Peyer's patch (tissue), 4 donors: ENCODE measurements at places on chromosomes 5 and 9. TPM values are rescaled to one million over a fixed set of nuclear protein-coding genes. Genes with fewer than 3 reads are reported as not detected.

GRCh38 chr5:171410181-171410580, 9.3 kb upstream of the FGF18 start:
- no peaks in the 10 kb centered on the region for H3K36me3 ChIP-seq
- DNase-seq = no peak
- no peak overlapping the region for H3K4me3 ChIP-seq
- no peak overlapping the region for H3K27ac ChIP-seq

DNA sequence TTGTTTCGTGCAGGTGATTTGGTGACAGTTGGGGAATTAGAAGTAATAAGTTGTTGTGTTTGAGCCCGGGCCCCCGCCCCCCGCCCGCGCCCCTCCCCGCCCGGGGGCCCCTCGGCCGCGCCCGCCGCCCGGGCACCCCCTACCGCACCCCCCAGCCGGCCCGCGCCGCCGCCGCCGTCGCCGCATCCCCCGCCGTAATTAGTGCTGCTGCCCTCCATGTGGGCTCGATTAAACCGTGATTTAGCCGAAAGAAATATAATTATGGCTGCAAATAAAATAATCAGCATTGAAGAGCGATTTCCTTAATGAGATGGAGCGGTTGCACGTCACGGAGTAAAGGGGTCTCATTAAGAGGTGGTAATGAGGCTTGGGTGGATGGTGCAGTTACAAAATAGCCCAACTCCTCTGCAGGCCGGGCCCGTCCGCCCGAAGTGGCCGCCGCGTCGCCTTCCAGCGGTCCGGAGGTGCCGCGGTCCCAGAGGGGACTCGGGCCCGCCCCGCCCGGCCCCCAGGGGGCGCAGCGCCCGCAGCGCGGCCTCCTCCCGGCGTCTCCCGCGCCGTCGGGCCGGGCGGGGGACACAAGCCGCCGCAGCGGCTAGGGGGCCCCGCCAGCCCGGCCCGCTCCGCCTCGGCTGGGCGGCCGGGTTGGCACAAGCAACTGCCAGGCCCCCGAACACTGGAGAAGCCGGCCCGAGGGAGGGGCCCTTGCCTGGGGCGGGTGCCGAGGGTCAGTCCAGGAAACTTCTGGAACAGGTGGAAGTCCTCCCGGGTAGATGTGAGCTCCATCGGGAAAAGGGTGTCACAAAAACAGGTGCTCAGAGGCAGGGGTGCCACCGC, 6.9 kb upstream of the OTP start:
- H3K4me3 ChIP-seq = no peak overlapping the region
- no peak overlapping the region for H3K27ac ChIP-seq
- DNase-seq = peak; percentile 59
- H3K4me1 ChIP-seq = no peaks in the 10 kb centered on the region
- H3K27me3 ChIP-seq = peaks cover 49% of the 10 kb centered on the region

GRCh38 chr9:36163786-36164170, 5.4 kb upstream of the CCIN start:
- H3K4me1 ChIP-seq = no peaks in the 10 kb centered on the region
- no peaks in the 10 kb centered on the region for H3K27me3 ChIP-seq
- no peak overlapping the region for H3K4me3 ChIP-seq
- peak overlapping the region; percentile 3 for H3K27ac ChIP-seq

DNA sequence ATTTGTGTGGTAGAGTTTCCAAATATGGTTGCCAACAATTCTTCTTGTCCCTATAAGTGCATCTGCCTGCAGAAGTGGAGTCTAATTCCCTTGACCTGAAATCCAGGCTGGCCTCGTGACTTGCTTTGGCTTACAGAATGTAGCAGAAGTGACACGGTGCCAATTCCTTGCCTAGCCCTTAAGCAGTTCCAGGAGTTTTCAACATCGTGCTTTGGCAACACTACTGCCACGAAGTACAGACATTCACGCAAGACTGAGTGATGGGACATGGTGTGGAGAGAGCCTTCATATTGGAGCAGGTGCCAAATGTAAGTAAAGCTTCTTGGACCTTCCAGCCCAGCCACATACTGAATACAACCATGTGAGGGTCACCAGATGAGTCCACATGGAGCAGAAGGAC, 92.9 kb upstream of the NEK6 start:
- H3K4me1 ChIP-seq = no peaks in the 10 kb centered on the region
- no peak overlapping the region for H3K27ac ChIP-seq
- H3K4me3 ChIP-seq = no peak overlapping the region
- no peaks in the 10 kb centered on the region for H3K27me3 ChIP-seq
- DNase-seq = no peak

The NFIB gene
- total RNA-seq = 156 TPM

DNA sequence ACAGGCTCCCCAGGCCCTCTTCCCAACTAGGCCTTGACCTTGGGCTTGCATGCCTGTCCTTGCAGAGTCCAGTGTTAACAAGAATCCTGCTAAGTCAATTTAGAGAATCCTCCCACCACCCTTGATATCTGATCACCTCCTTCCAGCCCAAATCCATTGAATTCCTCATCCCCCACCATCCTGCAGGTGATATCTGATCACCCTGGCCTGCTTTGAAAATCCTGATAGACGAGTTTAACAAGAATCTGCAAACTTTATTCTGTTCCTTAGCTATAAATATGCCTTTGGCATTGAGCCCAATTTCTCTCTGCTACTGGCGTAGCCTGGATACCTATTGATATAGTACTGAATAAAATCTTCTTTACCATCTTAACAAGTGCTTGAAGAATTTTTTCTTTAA, 125.5 kb downstream of the DIRAS2 start:
- H3K4me3 ChIP-seq = no peak overlapping the region
- no peaks in the 10 kb centered on the region for H3K36me3 ChIP-seq
- DNase-seq = no peak
- H3K27me3 ChIP-seq = no peaks in the 10 kb centered on the region
- no peaks in the 10 kb centered on the region for H3K4me1 ChIP-seq
- H3K27ac ChIP-seq = no peak overlapping the region

The NME5 gene
- not detected for total RNA-seq

GRCh38 chr5:135667673-135668072, 88.9 kb upstream of the CXCL14 start:
- no peak overlapping the region for H3K4me3 ChIP-seq
- no peaks in the 10 kb centered on the region for H3K36me3 ChIP-seq
- H3K4me1 ChIP-seq = no peaks in the 10 kb centered on the region

GRCh38 chr5:100595152-100595811, 60.1 kb downstream of the FAM174A start:
- H3K27ac ChIP-seq = no peak overlapping the region
- no peaks in the 10 kb centered on the region for H3K27me3 ChIP-seq
- DNase-seq = no peak
- H3K4me1 ChIP-seq = no peaks in the 10 kb centered on the region
- no peaks in the 10 kb centered on the region for H3K36me3 ChIP-seq
- no peak overlapping the region for H3K4me3 ChIP-seq

DNA sequence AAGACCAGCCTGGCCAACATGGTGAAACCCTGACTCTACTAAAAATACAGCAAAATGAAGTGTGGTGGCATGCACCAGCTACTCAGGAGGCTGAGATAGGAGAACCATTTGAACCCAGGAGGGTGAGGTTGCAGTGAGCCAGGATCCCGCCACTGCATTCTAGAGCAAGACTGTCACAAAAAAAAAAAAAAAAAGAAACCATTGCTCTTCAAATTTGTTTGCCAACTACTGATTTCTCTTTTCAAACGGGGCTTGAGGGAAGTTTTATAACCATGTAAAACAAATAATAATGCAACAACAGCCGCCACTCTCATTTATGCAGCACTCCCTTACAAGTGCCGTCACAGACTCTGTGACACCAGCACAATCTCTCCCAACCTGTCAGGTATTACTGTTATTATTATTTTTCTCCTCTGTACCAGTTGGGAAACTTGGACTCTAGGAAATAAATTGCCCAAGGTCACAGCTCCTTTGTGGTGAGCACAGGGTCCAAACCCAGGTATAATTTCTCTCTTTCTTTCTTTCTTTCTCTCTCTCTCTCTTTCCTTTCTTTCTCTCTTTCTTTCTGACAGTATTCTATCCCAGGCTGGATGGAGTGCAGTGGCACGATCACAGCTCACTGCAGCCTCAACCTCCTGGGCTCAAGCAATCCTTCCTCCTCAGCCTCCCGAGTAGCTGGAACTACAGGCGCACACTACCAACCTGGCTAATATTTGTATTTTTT, 25.4 kb downstream of the SERINC5 start:
- H3K27me3 ChIP-seq = no peaks in the 10 kb centered on the region
- no peaks in the 10 kb centered on the region for H3K36me3 ChIP-seq
- H3K4me1 ChIP-seq = peaks cover 11% of the 10 kb centered on the region

- H3K36me3 ChIP-seq = no peaks in the 10 kb centered on the region
- no peak for DNase-seq
- no peak overlapping the region for H3K4me3 ChIP-seq
- no peak overlapping the region for H3K27ac ChIP-seq
- H3K27me3 ChIP-seq = no peaks in the 10 kb centered on the region
Measured at GRCh38 chr5:58505502-58505901, 14.3 kb downstream of the GAPT start.

DNA sequence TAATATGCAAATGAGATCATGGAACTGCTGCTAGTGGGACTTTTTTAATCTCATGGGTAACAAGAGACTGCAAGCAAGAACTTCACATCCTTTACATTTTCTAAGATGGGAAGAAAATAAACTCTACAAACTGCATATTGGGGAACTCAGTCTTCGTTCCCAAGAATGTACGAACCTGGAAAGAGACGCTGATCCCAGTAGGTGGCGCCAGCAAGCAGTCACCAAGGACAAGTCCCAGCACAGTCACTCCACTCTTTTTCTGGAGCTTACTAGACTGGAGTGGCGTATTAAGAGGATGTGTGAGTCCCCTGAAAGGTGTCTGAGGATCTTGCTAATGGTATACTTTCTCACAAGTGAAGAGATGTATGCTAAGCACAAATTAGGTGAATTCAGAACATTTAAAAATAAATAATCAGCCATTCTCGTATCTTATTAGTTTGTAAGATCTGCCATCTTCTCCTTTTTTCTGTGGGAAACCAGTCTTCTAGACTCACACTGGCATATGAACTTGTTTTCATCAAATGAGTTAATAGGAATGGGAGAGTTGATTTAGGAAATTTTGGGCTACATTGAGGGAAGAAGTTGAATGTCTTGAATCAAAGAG, 16.0 kb upstream of the PUM3 start:
- no peak overlapping the region for H3K27ac ChIP-seq
- H3K27me3 ChIP-seq = no peaks in the 10 kb centered on the region
- no peaks in the 10 kb centered on the region for H3K4me1 ChIP-seq
- no peaks in the 10 kb centered on the region for H3K36me3 ChIP-seq

DNA sequence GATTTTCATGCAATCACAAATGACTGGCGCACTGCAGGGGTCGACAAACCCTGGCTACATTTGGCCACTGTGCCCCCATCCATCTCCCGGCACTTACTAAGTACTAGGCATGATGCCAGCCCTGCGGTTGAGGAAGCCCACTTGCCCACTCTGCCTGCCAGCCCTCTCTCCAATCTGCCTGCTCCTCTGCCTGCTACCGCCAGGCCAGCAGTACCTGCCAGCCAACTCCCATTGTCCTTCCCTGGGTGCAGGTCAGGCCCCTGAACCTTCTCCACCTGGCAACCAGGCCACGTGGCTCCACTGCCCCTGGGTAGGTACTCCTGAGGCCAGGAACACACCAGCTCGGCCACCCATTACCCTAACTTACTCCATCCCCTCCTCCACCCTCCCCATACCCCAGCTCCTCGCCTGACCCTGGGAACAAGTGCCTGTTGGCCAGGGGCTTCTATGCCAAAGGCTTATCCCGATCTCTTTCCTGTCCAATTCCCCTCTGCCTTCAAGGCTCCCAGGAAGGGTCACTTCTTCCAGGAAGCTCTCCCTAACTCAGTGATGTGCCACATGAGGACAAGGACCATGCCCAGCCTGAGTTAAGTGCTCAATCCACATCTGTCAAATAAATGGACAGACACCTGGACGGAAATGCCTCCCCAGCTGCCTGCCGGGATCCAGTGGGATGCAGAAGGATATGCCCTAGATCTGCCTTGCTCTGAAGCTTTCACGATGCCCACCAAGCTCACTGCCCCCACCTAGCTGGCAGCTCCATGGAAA, 6.6 kb downstream of the EEIG1 start:
- no peak for DNase-seq
- peak overlapping the region; percentile 2 for H3K4me3 ChIP-seq
- H3K4me1 ChIP-seq = peaks cover 90% of the 10 kb centered on the region
- H3K27me3 ChIP-seq = no peaks in the 10 kb centered on the region

The WDR38 gene
- not detected for total RNA-seq

The TRIM14 gene
- total RNA-seq = 61.1 TPM

DNA sequence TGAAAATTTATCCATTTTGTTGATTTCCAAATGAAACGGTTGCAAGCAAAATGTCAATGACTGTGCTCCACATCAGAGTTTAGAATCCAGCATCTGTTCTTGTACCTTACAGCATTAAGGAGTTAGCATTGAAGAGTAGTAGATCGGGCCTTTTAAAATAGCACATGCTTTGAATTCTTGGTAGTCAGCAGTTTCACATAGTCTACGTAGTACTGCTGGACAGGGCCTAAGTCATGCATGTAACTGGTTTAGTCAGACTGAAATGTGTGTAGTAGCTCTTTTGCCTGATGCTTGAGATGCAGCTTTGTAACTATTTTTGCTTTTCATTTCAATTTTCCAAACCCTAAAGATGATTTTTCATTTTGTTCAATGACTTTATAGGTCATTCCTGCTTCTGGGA, 19.8 kb downstream of the LECT2 start:
- peaks cover 12% of the 10 kb centered on the region for H3K27me3 ChIP-seq
- no peaks in the 10 kb centered on the region for H3K4me1 ChIP-seq
- H3K36me3 ChIP-seq = no peaks in the 10 kb centered on the region
- DNase-seq = no peak
- H3K4me3 ChIP-seq = no peak overlapping the region
